ENCODE measurements at places on chromosomes 11 and 22.

DNA sequence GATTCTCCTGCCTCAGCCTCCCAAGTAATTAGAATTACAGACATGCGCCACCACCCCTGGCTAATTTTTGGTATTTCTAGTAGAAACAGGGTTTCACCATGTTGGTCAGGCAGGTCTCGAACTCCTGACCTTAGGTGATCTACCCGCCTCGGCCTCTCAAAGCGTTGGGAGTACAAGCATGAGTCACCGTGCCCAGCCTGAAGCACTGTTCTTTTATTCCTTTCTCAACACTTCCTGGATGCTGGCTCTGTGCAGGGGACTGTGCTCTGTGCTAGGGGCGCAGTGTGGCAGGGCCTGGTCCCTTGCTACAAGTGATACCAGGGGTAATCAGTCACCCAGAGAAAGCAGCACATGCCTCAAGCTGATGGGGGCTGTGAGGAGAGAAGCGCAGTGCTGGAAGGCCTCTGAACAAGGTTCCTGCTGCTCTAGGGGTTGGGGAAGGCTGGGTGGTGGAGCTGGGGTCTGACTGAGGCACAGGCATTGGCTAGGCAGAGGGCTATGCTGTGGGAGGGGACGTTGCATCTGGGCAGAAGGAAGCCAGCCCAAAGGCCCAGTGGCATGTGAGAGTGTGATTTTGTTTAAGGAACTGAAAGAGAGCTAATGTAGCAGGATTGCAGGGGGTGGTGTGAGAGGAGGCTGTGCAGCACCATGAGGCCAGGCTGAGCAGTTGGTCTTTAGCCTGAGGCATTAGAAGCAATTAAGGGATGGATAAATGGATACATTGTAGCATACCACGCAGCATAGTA lies 42.5 kb downstream of the CABIN1 start:
- DNase-seq: no peak

DNA sequence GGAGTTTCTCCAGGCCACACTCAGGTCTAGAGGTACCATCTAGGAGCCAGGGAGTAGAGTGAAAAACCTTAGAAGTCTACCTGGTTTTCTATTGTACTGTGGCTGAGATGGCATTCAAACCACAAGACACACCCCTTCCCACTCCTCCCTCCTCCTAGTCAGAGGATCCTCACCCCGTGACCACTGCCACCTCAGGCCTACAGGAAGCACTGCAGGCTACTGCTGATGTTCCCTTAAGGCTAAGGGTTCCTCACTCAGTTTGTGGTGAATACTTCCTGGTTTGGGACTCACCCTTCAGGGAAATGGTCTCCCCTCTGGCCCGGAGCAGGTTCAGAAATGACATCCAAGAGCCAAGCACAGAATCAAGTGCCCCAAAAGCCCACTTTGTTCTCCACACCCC lies 1293.9 kb downstream of the JRKL start:
- DNase-seq: peak; percentile 2

- DNase-seq: no peak
Observed at GRCh38 chr11:58027341-58027740, 3.4 kb upstream of the OR6Q1 start.

DNA sequence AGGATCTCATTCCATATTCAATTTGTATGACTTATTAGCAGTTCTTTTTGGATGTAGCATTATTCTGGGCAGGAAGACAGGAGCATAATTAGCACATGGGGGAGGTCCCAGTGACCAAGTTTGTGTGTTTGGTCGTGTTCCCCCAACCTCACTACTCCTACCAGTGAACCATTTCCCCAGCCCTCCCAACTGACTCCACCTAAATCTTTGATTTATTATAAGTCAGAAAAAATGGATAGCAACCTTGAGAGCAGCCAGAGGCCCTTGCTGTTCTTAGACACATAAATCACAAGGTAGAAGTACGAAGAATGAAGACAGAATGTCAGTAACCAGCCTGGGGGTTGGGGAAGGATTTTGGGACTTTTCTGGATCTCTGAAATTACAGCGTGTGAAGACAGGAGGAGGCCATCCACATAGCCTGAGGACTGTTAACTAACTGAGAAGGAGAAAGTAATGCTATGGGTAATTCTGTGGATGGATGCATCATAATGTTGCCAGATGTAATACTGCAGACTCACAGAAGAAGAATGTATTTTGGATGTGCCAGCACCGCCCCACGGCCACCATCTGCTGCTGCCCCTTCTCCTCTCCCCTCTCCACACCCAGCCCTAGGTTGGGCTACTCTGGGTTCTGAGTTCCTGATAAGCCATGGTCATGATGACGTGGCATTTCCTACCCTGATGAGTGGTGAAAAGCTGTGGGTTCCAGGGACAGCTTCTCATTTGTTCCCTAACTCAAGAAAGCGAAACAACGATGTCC lies 124.3 kb upstream of the TTC12 start:
- DNase-seq: no peak

DNA sequence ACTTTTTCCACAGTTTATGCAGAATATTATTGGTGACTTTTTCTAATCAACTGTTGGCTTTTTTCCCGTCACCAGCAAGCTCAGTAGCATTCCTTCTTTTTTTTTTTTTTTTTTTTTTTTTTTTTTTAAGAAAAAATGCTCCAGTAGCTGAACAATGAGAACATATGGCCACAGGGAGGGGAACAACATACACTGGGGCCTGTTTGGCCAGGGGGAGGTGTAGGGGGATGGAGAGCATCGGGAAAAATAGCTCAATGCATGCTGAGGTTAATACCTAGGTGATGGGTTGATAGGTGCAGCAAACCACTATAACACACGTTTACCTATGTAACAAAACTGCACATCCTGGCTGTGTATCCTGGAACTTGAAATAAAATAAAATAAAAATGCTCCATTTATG lies 82.5 kb downstream of the ARHGAP42 start:
- no peak for DNase-seq

- DNase-seq: no peak
Observed at GRCh38 chr11:62575156-62575555, 1.5 kb upstream of the EEF1G start.

GRCh38 chr22:29012952-29013351 lies 48.7 kb downstream of the C22orf31 start:
- no peak for DNase-seq

DNA sequence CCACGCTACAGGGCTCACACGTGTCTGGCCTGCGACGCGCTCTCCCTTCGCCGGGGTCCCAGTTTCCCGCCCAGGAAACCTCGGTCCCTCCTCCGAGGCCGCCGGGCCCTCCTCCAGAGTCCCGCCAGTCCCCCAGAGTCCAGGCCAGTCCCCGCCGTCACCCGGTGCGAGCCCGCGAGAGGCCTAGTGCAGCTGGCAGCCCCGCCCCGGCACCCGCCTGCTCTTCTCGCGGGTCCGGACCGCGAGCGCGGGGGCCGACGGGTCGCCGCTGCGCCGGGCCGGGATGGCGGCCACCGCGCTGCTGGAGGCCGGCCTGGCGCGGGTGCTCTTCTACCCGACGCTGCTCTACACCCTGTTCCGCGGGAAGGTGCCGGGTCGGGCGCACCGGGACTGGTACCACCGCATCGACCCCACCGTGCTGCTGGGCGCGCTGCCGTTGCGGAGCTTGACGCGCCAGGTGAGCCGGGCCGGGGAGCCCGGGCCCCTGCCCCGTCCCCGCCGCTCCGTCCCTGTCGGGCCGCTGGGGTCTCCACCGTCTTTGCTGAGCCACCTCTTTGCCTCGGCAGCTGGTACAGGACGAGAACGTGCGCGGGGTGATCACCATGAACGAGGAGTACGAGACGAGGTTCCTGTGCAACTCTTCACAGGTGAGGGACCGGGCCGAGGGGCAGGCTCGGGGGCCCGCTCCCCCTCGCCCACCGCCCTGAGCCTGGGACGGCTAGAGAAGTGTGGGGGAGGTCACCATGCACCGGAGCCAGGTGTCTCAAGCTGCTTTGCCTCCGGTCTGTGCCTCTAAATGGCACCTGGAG lies at the start of gene PTPMT1:
TSS of gene PTPMT1 (plus strand) at position 260 of the 809 bp plus-strand sequence. CDS start at position 284, 24 bp downstream.
- peak; percentile 48 for DNase-seq

DNA sequence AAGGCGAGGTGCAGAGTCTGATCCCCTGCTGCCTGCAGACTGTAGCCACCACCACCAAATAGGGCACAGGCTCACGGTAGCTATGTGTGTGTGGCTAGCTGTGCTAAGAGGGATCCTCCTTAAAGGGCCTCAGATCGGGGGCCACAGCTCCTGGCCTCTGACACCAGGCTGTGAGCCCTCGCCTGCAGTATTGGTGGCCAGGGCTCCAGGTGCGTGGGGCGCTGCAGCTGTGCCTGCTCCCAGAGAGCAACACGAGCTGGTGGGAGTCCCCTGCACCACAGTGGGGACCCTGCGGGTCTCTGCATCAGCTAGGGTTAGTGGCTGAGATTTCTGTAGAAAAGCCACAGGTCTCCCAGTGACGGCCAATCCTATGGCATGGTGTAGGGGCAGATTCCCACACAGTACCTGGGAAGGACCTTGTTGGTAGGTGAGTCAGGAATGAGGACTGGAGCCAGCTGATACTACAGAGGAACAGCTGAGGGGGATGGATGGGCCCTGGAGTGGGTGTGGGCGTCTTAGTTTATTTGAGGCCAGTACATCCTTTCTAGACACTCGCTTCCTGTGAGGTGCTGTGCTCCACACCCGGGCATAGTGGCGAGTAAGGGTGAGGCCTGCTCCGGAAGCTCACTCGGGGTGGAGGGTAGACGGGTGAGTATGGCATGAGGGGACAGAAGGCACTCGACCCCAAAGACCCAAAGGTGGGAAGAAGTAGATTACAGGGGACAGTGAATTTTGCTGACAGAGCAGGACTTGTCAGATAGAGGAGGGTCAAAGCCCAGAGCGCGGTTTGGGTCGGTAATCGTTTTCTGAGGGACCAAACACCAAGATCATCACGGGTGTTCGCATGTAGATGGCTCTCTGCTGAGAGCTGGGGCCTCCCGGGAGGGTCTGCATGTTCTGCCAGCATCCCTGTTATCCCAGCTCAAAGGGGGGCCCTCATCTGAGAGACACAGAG lies 212.5 kb downstream of the TBC1D22A start:
- DNase-seq: no peak

DNA sequence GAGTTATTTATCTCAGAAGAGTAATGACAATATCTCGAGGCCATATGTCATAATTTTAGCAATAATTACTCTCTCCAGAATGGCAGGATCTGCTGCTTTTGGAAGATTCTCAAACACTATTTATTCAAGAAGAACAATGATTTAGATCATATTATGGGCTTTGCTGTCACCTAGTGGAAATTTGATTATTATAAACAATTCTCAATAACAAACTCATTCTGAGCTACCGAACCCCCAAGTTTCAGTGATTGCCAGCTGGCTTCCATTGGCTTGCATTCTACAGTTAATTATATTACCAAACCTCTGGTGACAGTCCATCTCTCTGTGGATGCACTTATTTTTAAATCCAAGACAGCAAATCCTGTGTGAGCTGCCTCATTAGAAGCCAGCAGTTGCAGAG lies 27.9 kb upstream of the SLC36A4 start:
- no peak for DNase-seq

- no peak for DNase-seq
Observed at GRCh38 chr11:77104727-77105126, 2.1 kb downstream of the OMP start.

DNA sequence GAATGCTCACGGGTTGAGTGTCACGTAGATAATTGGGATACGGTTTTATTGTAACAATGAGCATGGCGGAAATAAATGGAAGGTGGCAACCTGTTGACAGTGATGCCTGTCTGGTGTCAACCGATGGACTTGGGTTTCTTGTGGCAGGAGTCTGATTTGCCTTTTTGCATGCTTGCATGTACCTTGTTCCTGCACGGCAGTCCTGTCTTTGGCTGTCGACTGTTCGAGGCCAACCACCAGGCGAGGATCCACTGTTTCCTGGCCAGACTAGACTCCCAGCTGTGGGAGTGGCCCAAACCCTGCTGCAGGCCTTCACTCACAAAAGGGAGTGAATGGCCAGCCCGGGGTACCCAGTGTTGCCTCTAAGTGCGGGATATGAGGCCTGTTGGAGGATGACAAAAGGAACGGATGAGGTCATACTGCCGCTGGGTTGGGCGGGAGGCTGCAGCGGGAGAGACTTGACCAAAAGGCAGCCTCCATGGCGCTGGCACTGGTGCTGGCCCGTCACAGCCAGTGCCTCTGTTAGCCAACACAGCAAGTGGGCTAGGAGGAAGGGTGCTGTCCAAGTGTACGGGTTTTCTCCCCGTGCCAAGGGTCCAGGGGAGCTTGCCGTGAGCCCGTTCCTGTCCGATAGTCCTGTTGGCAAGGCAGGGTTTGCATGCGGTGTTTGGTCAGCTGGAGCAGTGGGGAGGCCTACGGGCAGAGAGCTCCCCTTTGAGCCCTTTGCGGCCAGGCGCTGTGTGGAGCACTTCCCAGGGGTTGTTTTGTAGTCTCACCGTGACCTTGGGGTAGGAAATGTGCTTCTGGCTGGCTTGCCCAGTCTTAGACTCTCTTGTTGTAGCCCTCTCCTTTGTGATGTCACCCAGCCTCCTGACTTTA lies 974 bp downstream of the DGCR8 start:
- DNase-seq: no peak

- DNase-seq: no peak
Observed at GRCh38 chr11:61480994-61481335, 27.6 kb upstream of the LRRC10B start.

- no peak for DNase-seq
Observed at GRCh38 chr11:102097186-102097585, 13.1 kb upstream of the YAP1 start.

DNA sequence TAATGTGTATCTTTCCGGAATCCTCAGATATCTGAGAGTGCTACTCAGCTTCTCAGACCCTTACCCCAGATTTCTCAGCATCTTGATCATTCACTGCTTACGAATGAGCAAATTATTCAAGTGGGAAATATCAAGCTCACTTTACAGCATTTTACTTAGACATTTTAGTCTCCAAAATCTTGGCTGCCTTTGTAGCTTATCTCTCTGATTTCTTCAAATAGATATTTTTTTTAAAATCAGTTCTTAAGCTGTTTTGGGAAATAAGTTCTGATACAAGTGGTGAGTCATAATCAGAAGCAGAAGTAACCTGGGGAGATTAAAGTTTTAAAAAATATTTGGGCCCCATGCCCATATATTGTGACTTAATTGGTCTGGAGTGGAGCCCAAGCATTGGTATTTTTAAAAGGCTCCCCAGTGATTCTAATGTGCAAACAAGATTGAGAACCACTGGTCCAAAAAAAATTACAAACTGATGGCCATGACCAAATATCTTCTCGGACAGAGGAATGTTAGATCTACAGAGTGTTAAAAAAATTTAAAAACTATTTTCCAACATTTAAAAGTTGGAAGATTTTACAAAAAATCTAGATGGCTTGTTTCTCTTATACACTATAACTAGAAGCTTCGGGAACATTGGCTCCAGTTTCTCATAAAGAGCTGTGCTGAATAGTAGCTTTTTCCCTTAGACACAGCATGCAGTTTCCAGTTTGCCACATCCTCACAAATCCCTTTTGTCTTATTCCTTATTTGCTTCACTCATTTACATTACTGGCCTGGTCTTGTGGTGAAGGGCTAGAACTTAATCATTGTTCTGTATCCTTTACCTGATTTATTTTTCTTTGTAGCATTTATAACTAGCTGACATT lies 87.8 kb upstream of the BMAL1 start:
- DNase-seq: no peak

Measured in T-helper 2 cell (primary cell).